Skin of body (tissue), 3 donors: ENCODE measurements at places on chromosomes 3 and 15.

- DNase-seq: no peak
These were observed 62.2 kb upstream of the MCF2L2 start for GRCh38 chr3:183490653-183491052.

DNA sequence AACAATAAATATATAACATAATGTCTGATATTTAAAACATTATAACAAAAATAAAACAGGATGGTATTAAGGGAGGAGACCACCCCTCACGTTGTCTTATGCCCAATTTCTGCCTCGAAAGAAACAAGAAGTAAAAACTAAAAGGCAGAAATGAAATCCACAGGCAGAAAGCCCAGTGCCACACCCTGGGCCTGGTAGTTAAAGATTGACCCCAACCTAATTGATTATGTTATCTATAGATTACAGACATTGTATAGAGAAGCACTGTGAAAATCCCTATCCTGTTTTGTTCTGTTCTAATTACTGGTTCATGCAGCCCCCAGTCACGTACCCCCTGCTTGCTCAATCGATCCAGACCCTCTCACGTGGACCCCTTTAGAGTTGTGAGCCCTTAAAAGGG is 22.3 kb upstream of the ACP3 start:
- no peak for DNase-seq

DNA sequence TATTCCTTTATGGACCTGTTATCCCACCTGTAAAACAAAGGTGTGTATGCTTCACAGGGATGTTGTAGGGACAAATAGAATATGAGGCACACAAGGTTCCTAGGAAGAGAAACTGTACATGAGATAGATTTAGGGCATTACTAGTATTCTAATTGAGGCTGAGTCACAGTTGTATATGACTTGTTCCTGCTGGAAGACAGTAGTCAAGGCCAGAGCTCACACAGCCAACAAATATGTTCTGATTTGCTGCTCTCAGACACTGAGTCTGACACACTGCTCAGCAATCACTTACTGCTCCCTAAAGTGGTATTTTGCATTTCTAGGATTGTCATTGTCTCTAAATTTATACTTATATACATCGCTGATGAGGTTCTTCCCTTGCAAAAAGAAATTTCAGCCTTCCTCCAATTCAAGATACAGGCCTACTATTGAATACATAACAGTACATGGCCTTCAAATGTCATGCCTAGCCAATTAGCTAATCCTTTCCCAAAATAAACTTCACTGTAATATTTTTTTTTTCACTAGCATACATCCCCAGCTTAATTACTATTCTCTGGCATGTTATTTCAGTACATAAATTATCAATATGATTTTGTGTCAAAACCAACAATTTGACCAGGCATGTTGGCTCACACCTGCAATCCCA is 69.8 kb downstream of the TIGIT start:
- peak; percentile 55 for DNase-seq

GRCh38 chr15:81106560-81106959 is 27.5 kb upstream of the CFAP161 start:
- peak; percentile 74 for DNase-seq

DNA sequence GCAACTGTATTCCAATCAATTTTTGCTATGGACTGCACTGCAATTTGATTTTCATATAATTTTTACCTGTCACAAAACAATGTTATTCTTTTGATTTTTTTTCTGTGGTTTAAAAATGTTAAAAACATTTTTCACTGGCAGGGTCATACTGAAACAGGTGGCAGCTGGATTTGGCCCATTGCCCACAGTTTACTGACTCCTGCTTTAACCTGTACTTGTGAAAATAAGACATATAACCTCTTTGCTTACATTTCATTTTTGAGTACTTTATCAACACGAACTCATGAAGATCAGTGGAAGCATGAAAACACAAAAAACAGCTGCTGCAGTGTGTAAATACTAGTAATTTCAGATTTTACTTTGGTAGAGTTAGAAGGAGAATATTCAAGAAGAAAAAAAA is 313.1 kb downstream of the WDR72 start:
- no peak for DNase-seq

- DNase-seq: no peak
These were observed 12.6 kb upstream of the SLMAP start for GRCh38 chr3:57743496-57743895.

GRCh38 chr3:78021710-78022109 is 981.8 kb downstream of the ROBO2 start:
- DNase-seq: no peak

DNA sequence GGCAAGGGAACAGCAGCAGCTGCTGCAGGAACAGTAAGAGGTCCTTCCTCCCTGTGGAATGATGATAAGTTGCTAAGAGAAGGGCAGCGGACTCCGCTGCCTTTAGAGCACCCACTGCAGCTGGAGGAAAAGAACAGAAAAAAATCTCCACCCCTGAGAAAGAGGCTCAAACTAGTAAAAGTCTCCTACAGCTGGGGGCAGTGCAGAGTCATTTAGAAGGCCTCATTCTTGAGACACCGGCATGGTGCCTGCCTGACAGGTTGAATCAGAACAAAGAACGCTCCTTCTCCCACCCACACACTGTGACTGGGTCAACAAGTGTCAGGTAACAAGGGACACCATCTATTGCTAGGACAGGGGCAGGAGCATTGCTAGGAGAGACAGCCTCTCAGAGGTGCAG is 188.4 kb downstream of the ABHD5 start:
- DNase-seq: no peak

GRCh38 chr15:83746231-83746630 is 92.3 kb downstream of the ADAMTSL3 start:
- DNase-seq: no peak

GRCh38 chr3:128271536-128272332 is 118.5 kb downstream of the EEFSEC start:
- DNase-seq: no peak

DNA sequence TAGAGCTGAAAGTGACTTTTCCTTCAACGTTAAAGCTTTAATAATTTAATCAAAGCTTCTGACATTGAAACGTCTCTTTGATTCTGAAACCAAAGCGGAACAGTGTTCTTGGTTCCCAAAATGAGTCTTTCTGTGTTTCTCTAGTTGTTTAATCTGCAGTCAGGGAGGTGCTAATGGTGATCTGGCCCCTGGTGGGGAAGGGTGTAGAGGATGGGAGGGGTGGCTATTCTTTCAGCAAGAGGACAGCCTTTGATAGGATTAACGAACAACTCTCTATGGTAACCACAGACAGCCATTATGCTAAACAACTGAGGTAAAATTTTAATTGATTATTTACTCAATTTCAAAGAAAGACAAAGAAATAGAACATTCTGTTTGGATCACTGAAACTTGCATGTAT is 79.9 kb upstream of the CADPS start:
- DNase-seq: no peak

DNA sequence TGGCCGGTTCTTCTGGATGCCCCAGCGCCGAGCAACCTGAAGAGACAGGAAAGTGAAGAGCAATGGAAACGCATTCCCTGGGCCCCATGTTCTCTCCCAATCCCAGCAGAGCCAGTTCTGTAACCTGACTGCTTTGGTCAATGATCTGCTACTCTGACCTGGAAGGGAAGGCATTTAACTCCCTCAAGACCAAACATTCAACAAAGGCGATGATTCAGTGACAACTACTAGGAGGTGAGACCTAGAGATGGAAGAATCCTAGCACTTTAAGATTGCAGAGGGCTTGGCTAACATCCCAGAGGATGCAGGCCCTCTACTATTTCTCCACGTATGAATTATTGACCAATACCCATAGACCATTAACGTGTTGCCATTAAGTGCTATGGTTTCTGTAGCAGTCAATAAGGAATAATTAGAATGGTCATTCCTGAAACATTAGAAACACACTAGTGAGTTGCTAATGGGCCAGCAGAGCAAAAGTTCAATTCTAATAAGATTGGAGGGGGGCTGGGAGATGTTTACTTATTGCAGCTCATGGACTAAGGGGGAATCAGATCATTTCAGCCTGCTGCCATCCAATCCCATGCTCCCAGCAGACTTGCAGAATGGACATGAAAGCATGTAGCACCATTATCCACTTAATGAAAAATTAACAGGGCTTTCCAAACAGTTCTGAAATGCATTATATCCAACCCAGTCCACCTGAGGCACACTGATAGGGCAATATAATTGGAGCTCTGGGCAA is 56.6 kb downstream of the ETV5 start:
- no peak for DNase-seq

GRCh38 chr3:112688085-112688769 is 47.3 kb upstream of the CCDC80 start:
- no peak for DNase-seq

GRCh38 chr15:56931639-56932508 is 13.4 kb downstream of the TCF12 start:
- no peak for DNase-seq

DNA sequence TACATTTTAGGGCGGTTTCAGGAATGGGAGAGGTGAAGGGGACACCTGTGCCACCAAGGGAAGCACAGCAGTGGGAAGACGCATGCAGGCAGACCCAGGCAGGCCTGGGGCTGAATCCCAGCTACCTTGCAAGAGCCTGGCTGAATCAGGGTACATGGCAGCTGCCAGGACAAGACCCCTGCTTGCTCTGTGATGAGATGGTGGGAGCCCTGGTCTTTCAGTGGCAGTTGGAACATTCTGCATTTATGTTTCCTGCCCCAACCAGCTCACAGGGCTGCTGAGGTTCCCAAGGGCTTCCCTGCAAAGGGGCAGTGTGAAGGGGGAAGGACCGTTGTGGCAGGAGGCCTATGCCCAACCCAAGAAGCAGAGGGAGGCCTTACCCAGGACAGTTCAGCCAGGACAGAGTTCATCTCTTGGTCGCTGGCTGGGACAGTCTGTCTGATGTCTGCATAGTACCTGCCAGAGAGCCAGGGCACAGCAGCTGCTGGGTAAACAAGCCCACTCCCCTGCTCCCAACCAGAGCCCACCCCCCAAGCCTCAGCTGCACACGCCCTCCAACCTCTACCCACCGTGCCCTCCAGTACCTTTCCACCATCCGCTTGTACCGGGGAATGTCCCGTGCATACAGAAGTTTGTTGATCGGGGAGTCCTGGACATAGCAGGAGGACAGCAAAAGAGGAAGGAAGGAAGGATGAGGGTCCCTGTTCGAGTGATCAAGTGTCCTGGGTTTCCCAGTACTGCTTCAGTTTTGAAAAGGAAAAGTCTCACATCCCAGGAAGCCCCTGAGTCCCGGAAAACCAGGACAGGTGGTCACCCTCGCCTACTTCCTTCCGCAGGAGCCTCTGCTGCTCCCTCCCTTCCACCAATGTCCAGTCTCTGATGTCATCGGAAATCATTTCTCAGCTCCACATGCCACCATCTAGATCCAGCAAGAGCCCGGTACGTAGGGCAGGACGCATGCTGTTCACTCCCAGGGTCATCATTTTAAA is 23.1 kb downstream of the PLXNB1 start:
- DNase-seq: no peak

- no peak for DNase-seq
These were observed 74.1 kb upstream of the GOLGA8B start for GRCh38 chr15:34657469-34658127.

- DNase-seq: peak; percentile 37
These were observed 93.1 kb downstream of the DNASE1L3 start for GRCh38 chr3:58117561-58118181.

- no peak for DNase-seq
These were observed 199.1 kb downstream of the FAM43A start for GRCh38 chr3:194884649-194885315.

DNA sequence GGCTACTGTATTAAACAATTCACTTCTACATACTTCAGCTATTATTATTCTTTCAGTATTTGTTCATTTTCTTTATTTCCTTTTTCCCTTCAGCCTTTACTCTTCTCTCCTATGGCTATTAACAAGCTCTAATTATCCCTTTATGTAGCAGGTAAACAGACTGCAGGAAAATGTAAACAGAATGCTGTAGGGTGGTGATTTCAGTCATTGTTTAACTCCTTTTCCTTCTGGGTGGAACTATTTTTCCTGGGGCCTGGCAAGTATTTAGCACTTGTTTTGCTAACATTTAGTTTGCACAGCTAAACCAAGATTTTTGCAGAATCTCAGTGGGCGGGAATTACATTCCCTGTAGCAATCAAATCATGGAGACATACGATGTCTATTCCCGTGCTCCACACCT is 14.4 kb downstream of the RARB start:
- no peak for DNase-seq

- no peak for DNase-seq
These were observed 20.2 kb upstream of the TMEM41A start for GRCh38 chr3:185519021-185519420.

DNA sequence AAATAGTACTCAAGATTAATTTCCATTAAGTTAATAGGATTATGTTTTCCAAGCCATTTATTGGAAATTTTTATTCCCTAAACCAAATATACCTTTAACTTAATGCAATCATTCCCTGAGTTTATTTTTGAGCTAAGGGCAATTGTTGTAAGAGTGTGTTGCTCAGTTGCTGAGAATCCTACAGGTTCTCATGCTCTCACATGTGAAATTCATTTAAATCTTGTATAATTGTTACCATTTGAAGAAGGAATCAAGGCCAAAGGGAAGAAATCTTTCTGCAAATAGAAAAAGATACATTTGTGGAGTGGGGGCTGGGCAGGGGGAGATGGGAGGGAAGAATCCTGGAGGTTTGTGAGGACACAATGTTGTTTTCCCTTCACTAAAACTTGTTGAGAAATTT is 202.7 kb upstream of the STRIT1 start:
- peak; percentile 37 for DNase-seq

GRCh38 chr3:130662501-130662996 is 84.1 kb downstream of the PIK3R4 start:
- DNase-seq: peak; percentile 79

- no peak for DNase-seq
These were observed 7.2 kb downstream of the ITIH3 start for GRCh38 chr3:52801839-52802238.

DNA sequence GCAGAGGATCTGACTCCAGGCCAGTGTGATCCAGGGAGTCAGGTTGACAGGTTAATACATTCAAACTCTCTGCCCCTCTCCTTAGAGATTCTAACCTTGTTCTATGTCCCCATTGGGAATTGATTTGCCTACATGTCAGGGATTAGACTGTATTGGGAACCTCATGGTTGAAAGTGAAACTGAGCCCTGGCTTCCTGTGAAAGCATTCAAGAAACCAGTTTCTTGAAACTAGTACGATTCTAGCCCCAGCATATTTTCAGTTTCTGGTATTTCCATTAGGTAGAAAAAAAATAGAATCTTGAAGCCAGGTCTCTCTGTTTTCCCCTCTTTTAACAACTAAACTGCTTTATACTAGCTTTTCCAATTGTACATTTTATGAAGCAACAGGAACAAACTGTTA is 140.4 kb upstream of the ABI3BP start:
- no peak for DNase-seq

DNA sequence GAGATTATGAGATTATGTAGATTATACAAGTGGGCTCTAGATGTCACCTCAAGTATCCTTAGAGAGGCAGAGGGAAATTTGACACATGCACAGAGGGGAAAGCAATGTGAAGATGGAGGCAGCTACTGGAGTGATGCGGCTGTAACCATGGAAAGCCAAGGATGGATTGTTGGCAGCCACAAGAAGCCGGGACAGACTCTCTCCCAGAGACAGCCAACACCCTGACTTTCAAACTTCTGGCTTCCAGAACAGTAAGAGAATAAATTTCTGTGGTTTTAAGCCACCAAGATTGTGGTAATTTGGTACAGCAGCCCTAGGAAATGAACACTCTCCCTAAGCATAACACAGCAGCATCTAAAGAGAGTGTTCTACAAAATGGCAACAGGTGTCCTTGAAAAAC is 34.4 kb upstream of the PRICKLE2 start:
- no peak for DNase-seq
